ENCODE measurements at places on chromosomes 12 and 14.
A peak's percentile ranks its signal among the peaks of the same experiment; 100 is the strongest.

GRCh38 chr12:76830436-76830835 is 48.4 kb downstream of the CSRP2 start:
- no peak for DNase-seq

DNA sequence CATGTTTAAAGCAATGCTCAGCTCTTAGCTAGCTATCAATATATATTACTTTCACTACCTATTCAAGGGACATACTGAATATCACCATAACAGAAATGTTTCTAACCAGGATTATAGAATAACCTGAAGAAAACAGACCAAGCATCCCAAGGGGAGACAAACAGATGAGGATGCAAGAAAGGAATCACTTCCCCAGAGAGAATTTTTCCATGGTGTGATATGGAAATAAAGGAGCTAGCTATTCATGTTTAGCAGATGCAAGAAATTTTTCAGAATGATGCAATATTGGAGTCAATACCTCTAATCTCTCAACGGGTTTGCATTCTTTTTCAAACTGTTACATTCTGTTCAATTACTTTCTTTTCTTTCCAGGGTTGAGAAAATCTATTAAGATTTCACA is 538.9 kb upstream of the FLRT2 start:
- no peak for DNase-seq

- DNase-seq: no peak
Measured at GRCh38 chr14:91918186-91918883, 29.2 kb downstream of the FBLN5 start.

DNA sequence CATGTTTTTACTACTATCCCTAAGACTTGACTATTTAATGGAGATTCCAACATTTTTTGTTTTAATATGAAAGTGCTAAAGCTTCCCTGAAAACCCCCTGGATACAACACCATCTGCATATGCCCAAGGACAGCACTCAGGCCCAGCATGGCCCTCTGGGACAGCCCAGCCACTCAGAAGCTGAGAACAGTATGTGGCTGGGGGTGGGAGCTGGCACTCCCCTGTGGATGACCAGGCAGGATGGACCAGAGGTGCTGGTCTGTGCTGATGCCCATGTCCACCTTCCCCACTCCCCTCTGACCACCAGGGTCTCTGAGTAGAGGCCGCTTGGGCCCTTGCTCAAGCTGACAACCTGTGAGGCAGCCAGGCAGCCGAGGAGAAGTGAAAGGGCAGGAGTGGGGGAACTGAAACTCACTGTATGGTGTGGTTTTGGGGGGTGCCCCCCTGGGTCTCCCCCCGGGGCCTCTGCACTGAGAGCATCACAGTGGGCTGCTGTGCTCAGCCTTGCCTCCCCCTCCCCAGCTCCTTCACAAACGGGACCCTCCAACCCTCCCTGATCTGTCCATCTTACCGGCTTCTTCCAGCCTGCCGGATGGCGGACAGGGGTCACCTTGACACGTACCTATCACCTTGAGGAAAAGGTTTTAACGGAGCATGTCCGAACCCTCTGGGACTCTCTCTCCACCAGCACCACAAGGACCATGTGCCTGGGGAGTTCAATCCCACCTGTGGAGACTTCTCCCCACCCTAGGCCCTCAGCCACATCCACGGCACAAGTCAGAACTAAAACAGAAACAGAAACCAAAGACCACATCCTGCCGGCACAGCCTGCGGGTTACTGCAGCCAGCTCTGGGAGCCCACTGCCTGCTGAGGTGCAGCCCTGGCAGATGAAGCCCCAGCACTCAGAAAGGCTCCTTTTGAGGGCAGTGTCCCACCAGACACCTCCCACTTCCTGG is at the start of gene TMEM229B:
TSS of gene TMEM229B (minus strand) at position 785 of the 957 bp plus-strand sequence. CDS start 14,798 bp downstream, outside the sequence.
- no peak for DNase-seq

GRCh38 chr12:27305673-27306456 is 26.8 kb upstream of the BMAL2 start:
- DNase-seq: no peak

DNA sequence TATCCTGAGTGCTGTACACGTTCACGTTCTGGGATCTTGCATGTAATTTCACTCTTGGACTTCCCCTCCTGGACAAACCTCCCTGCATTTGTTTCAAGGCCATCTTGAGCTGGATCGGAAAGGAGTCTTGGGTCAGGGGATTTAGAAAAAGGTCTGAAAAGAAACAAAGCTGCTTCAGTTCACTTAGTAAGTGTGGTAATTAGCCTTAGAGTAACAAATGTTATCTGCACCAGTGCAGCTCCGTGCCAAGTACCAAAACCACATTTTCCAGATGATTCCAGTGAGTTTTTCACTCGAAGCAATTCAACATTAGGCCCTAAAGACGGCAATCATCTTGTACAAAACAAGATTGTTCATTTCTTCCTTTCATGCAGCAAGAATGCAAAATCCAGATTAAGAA is 39.4 kb upstream of the ATXN2 start:
- no peak for DNase-seq

GRCh38 chr14:73886449-73887317 is at the start of gene ZNF410:
Gene ZNF410 (plus strand): TSS chr14:73886859. CDS start chr14:73892176, 5,317 bp downstream.
- peak; percentile 90 for DNase-seq

GRCh38 chr12:24483732-24484131 is 465.2 kb downstream of the BCAT1 start:
- no peak for DNase-seq

DNA sequence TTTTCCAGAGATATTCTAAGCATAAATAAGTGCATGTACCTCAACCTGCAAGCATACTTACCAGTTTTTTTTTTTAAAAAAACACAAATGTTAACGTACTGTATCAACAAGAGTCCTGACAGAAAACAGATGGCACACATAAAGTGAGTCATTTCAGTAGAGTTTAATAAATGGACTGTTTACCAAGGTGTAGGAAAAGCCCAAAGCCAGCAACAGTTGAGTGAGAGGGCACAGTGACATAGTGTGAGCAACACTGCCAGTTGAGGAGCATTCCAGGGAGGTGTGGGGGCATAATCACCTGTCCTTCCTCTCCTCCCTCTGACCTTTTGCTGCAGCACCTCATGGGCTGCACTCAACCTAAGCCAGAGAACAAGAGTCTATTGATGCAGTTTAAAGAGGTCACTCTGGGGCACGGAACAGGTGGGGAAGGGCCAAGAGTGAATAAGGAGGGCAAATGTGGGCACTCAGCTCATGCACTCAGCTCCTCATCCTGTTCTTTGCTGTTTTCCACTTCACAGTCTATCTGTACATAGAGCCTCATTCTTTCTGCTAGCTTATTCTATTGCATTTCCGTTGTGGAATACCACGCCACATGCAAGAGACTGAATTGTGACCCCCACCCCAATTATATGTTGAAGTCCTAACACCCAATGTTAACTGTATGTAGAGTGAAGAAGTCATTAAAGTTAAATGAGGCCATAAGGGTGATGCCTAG is 29.3 kb downstream of the DHRS2 start:
- DNase-seq: no peak

DNA sequence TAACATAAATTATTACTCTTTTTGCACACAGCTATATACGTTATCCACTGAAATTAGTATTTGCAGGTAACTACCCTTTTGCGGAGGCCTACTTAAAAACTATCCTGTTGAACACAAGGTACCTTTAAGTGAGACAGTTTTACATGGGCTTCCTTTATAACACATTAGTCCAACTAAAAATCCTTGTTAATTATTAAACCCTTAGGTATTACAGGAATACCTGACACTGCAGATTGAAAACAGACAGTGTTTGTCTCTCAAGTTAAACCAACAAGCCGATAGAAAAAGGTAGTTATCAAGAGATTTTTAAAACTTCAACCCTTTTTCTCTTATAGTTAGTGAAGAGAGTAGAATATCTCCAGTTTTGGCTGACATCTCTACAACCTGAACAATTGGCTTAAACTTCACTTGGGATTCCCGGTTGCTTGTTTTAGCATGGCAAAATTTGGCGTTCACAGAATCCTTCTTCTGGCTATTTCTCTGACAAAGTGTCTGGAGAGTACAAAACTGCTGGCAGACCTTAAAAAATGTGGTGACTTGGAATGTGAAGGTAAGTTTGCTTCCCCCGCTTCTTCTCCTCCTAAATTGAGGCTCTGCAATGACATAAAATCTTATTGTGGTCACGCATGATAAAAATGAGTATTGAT is at the start of gene MIA2:
TSS of gene MIA2 (plus strand) at position 236 of the 647 bp plus-strand sequence. CDS start at position 436, 200 bp downstream.
- no peak for DNase-seq

DNA sequence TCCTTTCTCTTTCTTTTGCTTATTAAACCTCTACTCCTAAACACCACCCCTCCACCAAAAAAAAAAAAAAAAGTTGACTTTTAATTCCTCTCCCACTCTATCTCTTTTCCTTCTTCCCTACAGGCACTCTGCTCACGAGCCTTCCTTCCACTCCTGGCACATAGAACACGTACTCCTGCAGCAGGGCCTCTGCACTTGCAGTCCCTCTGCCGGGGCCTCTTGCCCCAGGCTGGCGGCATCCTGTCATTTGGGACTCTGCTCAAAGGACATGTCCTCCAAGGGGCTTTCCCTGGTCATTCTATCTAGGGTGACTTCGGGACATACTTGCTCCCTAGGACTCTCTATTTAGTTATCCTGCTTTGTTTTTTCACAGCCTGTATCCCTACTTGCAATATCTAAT is 7.7 kb downstream of the FOS start:
- DNase-seq: no peak

DNA sequence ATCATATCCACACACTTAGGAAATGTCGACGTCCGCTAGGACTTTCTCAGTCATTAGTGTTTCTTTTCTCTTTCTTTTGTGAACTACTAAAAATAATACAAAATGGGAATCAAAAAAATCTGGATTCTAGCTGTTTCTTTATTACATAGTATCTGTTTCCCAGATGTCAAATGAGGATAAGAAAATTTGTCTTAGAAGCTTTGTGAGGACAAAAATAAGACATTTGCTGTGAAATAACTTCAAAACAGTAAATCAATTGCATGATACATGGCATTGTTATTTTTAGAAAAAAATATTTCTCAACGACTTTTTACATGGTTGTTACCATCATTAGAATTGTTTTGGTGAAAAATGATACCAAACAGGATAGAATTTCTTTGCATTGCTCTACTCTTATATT is 71.4 kb upstream of the IFNG-AS1 start:
- DNase-seq: no peak

DNA sequence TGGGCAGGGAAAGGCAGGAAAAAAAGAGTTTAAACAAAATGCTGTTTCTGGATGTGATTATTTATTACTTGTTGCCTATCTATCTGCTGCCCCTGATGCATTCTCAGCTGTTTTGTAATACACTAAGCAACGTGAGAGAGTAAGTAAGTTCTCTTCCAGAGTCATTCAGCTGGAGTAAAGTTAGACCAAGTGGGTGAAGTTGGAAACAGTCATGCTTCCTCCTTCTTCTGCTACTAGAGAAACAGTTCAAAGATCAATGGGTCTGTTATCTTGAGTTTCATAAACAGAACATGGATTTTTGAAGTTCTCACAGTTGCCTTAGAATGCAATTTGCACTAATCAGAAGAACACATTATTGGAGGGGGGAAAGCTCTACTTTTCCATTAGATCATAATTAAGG is 279.3 kb downstream of the EGLN3 start:
- DNase-seq: no peak

GRCh38 chr14:69574263-69574953 is at the start of gene CCDC177:
Gene CCDC177 (minus strand): TSS chr14:69574871. CDS start chr14:69573622, 1,249 bp downstream.
- peak; percentile 79 for DNase-seq

- DNase-seq: no peak
Measured at GRCh38 chr14:103029936-103030335, 27.4 kb downstream of the CDC42BPB start.

GRCh38 chr12:98618952-98619351 is 25.5 kb downstream of the SLC25A3 start:
- DNase-seq: no peak

DNA sequence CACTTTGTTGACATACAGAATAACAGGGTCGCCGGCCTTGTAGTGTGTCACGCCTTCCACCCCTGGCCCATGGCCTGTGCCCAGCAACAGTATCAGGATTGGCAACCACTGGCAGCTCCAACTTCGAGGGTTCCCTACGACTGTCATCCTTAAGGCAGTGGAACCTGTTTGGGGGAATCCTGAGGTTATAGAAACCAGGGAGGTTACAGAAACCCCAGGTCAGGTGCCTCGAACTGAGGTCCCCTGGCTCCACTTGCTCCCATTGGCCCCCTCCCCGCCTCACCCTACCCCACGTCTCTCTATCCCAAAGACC is 412 bp downstream of the TM9SF1 start:
- DNase-seq: no peak

- no peak for DNase-seq
Measured at GRCh38 chr12:98013560-98013959, 501.8 kb upstream of the TMPO start.

GRCh38 chr12:49052451-49053208 is 8.0 kb downstream of the KMT2D start:
- no peak for DNase-seq

DNA sequence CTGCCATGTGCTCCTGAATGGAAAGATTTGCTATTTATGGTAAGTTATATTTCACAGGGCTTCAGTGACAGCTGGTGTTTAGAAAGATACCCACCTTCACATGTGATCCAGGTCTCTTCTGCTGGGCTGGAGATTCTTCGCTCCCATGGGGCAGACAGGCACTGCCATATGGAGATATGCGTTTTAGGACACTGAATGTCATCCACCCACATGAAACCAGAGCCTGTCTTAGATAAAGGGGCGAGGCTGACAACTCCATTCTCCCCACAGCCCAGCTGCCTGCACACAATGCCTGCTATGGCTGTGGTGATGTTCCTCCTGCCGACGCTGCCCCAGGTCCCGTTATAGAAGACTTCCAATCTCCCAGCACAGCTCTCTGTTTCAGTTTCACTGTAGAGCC is 69.4 kb downstream of the ACSM4 start:
- no peak for DNase-seq

DNA sequence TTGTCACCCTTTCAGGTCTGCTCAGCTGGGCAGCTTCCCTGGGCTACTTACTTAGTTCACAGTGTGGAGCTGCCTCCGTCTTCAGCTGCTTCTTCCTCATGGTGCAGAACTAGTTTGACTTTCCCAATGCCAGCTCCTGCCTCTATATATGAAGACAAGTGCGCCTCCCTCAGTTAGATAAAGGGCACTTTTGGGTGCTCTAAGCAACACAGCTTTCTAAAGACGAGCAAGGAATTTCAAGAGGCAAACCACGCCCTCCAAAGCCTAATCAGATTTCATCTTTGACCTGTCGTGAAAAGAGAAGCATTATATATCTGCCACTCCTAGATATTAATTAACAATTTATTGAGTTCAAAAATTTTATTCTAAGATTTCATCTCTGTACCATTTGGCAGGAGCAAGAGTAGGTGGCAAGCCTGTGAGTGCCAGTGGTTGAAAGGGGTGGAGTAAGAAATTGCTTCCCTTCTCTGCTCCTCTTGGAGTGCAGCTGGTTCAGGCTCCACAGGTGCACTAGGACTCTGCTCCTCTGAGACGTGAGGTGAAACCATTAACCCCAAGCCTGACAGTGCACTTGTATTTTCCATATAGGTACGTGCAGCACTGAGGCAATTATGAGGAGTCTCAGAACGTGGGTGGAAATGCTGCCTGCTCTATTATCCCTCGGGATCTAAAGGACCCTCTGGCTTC is 2.1 kb upstream of the SLC11A2 start:
- peak; percentile 46 for DNase-seq

GRCh38 chr14:22974530-22975313 is 7.6 kb downstream of the AJUBA start:
- no peak for DNase-seq
